ENCODE measurements at places on chromosomes 2 and 18.

DNA sequence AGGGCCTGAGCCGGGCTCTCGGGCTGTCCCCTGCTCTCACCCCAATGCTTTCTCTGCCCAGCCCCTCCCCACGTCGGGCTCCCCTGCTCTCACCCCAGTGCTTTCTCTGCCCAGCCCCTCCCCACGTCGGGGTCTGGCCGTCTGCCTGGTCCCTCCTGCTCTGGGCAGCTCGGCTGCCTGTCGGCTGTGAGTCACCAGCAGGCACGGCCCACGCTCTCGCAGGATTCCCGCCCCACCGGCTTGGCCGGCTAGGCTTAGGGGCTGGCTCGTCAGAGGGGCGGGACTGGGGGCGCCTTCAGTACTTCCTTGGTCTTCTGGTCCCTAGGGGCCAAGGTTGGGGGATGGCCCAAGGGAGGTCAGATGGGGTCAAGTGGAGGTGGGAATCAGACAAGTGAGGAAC is 3.3 kb downstream of the BOK start:
- peak; percentile 45 for DNase-seq

- DNase-seq: no peak
Measured at GRCh38 chr2:220654322-220654721, 917.8 kb downstream of the EPHA4 start.

GRCh38 chr2:38712871-38713270 is 38.3 kb downstream of the SRSF7 start:
- no peak for DNase-seq

GRCh38 chr18:36745219-36745975 is 83.4 kb downstream of the TPGS2 start:
- DNase-seq: no peak

GRCh38 chr2:173300458-173300857 is 54.2 kb upstream of the CDCA7 start:
- DNase-seq: no peak

- DNase-seq: no peak
Measured at GRCh38 chr18:693466-694187, 18.8 kb downstream of the ENOSF1 start.

GRCh38 chr2:1988594-1988993 is 244.3 kb upstream of the PXDN start:
- DNase-seq: no peak

- no peak for DNase-seq
Measured at GRCh38 chr2:138949517-138949916, 169.3 kb upstream of the NXPH2 start.

- DNase-seq: peak; percentile 48
Measured at GRCh38 chr2:129619471-129619870, 360.0 kb upstream of the RAB6C start.

DNA sequence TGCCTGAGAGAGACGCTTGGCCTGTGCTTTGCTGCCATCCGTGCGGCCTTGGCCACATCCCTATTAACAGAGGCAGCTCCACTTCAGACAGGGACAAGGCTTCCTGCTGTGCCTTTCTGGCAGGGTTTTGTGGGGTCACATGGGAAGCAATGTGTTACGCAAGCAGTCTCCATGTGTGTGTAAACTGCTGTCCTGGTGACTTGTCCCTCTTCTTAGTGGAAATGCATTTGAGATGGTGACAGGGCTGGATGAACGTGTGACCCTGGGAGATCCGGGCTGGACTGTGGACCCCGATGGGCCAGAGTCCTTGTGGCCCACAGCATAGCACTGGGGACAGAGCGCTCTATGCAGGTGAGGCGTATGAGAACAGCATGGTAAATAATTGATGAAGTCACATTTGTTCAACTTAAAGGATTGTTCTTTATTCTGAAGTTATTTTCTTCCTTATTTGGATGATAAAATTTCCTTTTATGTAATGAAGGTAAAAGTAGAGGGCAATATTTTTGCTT is 23.2 kb downstream of the ASB1 start:
- no peak for DNase-seq

DNA sequence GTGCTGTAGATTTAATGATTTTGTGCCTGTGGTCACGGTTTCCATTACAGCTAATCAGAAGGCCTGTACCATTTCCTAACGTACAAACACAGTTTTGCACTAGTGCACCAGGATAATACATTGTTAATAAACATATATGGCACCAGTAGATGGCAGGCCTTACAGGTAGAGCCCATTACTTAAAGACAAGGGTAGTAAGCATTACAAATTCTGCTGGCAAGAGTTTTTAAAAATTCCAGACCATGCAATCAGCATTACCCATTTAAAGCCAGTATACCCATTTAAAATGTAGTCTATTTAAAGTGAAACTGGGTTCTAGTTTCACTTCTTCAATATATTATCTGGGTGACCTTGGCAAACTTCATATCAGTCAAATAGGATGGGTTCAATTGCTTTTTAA is 224.2 kb downstream of the NUP35 start:
- DNase-seq: no peak

GRCh38 chr2:60515721-60516226 is 37.7 kb downstream of the BCL11A start:
- no peak for DNase-seq

DNA sequence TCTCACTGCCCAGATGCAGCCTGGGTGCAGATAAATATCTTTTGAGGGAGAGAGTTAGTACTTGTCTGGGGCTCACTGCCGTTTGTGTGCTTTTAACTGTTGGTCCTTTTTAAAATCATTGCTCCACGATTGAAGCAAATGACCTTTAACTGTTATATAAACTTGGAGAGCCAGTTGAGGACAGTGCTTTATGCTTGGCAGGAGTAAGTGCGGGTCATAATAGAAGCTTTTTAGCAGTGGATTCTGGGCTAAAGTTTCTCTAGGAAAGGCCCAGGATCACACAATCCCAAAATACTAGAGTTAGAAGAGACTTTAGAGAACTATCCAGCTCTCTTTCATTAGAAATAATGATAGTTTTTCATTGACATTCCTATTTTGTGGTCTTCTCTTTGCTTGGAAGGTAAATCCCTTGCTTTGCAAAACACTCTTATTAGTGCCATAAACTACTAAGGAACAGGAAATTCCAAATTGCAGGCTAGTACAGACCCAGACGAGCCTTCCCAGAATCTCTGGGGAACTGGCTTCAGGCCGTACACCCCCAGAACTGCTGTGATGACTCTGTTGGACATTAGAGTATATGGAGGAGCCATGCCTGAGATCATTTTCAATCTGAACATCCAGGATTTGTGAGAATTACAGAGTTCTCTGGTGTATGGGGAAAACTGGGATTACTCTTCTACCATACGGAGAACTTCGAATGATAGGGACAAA is 19.1 kb downstream of the LIMS1 start:
- no peak for DNase-seq

- DNase-seq: no peak
Measured at GRCh38 chr2:102204638-102205037, 17.8 kb downstream of the IL1RL2 start.

DNA sequence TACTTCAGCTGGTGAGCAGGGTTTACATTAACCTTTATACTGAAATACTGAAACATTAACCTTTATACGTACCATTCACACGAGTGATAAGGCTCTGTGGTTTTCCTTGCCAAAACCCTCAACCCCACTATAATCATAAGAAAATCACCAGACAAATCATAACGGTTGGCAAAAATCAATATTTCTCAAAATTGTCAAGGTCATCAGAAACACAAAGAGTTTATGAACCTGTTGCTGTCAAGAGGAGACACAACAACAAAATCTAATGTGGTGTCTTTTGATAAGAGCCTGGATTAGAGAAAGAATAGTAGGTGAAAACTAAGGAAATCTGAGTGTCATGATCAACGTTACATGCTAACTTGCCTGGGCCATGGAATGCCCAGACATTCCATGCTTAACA is 396.9 kb upstream of the TMEFF2 start:
- no peak for DNase-seq

DNA sequence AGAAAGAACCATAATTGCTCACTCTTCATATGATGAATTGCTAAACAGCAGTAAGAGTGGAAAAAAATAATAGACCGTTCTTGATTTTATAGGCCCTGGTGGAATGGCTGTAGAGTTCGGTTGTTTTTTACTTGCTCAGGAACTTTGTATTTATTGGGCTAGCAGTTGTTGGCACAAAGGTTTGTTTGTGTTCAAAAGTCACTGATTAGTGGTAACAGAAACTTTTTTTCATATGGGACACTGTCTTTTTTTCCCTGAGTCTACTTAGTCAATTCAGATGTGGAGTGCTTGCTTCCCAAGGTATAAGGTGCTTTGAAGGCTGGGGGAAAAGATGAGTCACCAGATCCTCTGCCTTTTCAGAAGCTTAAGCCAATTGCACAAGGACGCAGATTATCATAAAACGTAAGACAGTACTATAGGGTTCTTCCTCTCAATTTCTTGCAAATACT is 25.8 kb downstream of the PHLPP1 start:
- peak; percentile 49 for DNase-seq

DNA sequence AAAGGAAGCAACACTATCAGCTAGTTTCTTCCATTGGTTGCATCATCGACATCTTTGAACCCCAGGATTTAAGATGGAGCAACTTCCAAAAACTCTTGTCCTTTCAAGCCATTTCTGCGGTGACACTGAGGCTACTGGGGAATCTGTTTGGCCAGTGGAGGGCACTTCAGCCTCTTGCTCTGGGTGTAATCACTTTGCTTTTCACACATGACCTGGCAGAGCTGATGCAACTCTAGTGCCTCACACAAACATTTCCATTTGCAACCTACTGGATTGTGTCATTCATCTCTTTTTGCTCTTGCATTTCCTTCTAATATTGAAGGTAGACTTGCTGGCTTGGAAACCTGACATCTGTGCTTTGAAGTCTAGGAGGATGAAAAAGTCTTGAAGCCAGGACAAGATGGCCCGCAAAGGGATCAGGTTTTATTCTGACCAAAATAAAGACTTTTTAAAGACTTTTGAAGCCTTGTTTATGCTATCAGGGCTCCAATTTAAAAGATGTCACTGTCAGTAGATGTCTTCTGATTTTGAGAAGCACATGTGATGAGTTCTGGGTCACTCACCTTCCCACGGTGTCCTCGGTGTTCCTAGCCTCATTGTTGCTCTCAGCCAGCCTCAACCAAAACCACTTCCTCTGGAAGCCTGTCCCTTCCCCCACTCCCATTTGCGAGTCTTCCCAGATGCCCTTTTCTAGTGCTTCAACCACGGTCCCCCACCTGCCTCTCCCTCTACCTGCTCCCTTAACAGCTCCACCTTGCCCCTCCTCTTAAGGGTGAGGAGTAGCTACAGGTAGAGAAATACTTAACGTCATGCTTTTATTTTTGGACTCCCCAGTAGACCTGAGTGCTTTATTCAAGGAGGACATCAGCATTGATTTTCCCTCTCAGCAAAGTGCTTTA is 69.7 kb upstream of the KCNE4 start:
- DNase-seq: peak; percentile 32

- no peak for DNase-seq
Measured at GRCh38 chr2:106863387-106863786, 22.6 kb downstream of the ST6GAL2 start.

- DNase-seq: no peak
Measured at GRCh38 chr18:39441648-39442047, 1876.0 kb upstream of the CELF4 start.

DNA sequence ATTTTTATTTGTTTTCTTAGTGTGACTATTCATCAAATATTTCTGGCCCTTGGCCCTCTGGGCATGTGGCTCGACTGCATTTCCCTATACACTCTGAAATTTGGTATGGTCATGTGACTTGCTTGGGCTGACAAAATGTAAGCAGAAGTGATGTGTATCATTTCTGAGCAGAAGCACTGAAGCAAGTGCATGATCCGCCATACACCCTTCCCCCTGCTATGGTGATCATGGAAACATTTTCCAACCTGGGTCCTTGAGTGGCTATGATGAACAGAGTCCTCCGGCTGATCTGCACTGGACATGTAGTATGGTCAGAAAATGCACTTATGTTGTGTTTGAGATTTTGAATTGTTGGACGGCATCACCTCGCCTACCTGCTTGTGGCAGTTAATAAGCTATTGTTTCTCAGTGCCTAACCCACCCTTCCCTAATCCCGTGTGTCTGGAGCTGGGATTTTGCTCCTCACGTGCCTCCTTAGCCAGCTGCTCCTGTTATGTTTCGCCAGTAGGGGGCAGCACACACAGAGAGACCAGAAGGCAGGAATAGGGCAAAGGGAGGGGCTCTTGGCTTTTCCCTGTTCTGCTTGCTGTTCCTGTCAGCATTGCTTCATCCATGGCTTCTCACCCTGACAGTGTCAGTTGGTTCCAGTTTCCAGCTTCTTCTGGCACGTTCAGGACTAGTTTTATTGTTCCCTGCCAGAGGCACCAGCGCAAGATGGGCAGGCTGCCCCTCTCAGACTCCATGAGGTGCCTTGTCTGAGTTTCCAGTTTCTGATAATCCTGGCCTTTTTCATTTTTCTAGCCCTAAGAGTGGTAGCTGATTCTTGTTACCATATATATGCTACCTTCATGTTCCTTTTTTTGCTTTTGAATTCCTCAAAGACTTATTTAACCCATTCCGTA is 207.4 kb downstream of the ARL6IP6 start:
- DNase-seq: peak; percentile 22

DNA sequence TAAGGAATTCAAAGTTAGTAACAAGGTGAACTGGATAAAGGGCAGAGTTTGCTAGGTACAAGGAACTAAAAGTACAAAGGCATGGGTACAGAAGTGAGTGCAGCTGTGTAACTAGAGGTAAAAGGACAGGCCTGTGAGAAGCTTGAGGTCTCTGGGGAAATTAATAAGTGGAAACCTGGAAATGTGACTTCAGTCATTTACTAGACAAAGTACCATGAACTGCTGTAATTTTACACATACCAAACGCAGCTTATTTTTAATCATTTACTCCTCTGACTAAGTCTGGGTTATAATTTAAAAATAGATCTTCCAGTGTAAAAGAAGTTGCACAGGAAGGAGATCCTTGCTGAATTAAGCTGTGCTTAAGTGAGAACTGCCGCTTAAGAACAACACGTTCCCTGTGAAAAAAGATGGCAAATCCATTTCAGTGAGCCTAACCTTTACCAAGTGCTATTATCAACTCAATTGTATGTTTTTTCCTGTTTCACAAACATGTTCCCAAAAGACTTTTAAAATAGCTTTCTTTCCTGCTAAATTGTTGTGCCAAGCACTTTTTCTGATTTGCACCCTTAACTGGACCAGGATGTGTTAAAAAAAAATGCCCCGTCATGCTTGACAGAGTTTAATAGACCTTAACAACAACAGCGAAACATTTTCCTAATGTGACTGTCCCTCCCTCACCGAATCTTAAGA is 44.3 kb downstream of the CALCRL start:
- DNase-seq: no peak

DNA sequence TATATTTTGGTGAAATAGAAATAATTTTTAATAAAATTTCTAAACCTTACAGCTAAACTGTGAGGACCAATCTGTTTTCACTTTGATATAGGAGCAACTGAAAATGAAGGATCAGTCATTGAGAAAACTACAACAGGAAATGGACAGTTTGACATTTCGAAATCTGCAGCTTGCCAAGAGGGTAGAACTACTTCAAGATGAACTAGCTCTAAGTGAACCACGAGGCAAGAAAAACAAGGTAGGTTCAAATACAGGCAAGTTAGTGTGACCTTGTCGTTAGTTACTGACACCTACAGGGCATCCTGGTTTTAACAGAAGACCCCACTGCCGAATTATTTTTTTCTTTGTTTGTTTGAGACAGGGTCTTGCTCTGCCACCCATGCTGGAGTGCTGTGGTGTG is 75.5 kb upstream of the STON1 start:
- DNase-seq: no peak

GRCh38 chr2:120631236-120631635 is 104.4 kb upstream of the GLI2 start:
- DNase-seq: no peak

- peak; percentile 46 for DNase-seq
Measured at GRCh38 chr2:105184420-105184819, 57.1 kb upstream of the GPR45 start.
